ENCODE measurements at places on chromosomes 2 and 18.

GRCh38 chr2:43906448-43907109, 67.8 kb downstream of the ABCG8 start:
- no peak for DNase-seq

GRCh38 chr2:218230882-218231281, 13.9 kb downstream of the ARPC2 start:
- no peak for DNase-seq

GRCh38 chr2:210956101-210956500, 399.7 kb downstream of the CPS1 start:
- DNase-seq, result no peak

DNA sequence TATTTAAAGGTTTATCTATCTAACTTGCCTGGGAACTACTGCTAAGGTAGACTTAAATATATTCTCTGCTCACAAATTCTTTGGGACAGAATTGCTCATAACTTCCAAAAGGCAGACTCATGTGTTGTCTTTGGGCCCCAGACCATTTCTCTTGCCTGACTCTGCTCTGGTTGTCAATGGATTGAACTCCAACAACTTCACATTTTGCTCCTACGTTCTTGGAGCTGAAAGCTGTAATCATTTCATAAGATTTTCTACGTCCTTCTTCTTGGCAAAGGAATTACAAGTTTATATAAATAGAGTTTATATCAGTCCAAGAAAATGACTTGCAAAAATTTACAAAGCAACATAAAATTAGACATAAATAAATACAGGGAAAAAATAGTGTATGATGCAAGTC, 32.9 kb upstream of the PPM1B start:
- DNase-seq, result no peak

GRCh38 chr2:100274076-100274475, 48.2 kb downstream of the LONRF2 start:
- no peak for DNase-seq

DNA sequence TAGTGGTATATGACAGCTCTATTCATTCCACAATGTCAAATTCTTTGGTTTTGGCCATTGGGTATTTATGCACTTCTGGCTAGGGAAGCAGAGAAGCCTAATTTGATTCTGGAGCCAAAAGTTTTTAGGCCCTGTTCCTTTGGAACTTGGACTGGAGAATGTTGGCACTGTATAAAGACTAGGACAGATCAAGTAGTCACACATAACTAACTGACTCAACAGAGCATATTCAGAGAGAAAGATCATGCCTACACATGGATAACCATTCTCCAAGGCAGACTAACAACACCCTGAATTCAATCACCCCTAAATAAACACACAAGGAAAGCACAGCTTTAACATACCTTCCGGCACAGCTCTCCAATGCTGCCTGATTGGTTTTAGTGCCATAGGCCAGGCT, 62.9 kb downstream of the ARHGAP15 start:
- no peak for DNase-seq

DNA sequence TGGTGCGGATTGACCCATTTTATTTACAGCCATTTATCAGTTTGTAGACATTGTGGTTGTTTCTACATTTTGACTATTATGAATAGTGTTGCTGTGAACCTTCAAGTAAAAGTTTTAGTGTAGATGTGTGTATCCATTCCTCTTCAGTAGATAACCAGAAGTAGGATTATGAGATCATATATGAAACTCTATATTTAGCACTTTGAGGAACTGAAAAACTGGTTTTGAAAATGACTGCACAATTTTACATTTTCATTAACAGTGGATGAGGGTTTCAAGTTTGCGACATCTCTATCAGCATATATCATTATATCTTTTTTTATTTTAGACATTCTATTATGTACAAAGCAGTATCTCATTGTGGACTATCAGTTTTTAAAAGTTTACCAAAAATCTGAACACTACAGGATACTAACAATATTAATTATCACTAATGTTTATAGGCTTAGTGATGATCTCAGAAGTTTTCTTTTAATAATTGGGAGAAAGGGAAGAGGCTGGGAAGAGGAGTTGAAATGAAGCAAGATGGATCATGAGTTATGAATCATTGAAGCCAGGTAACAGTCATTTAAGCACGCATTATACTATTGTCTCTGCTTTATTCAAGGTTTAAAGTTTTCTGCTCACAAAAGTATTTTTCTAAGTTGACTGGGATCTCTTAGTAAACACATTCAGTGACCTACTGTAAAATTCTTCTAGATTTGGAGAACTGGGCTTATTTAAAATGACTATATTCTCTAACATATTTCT, 329.0 kb upstream of the LRATD1 start:
- DNase-seq, result no peak

GRCh38 chr18:59616501-59616900, 80.7 kb downstream of the CCBE1 start:
- DNase-seq, result no peak

DNA sequence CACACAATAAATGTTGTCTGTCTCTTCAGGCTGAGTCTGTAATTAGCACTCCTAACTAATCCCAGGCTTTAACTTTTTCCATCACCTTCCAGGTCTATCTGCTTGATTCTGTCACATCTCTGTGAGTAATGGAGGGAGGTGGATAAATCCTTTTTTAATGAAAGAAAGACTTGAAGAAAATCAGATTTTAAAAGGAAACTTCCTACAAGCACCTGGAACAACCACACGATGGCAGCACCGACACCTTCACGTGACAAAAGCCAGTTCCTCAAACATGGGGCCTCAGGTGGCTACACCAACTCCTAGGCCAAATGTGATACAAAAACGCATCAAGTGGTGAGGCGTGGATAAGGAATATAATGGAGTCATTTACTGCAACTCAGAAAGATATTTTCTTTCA, 41.8 kb downstream of the TGFBRAP1 start:
- no peak for DNase-seq

DNA sequence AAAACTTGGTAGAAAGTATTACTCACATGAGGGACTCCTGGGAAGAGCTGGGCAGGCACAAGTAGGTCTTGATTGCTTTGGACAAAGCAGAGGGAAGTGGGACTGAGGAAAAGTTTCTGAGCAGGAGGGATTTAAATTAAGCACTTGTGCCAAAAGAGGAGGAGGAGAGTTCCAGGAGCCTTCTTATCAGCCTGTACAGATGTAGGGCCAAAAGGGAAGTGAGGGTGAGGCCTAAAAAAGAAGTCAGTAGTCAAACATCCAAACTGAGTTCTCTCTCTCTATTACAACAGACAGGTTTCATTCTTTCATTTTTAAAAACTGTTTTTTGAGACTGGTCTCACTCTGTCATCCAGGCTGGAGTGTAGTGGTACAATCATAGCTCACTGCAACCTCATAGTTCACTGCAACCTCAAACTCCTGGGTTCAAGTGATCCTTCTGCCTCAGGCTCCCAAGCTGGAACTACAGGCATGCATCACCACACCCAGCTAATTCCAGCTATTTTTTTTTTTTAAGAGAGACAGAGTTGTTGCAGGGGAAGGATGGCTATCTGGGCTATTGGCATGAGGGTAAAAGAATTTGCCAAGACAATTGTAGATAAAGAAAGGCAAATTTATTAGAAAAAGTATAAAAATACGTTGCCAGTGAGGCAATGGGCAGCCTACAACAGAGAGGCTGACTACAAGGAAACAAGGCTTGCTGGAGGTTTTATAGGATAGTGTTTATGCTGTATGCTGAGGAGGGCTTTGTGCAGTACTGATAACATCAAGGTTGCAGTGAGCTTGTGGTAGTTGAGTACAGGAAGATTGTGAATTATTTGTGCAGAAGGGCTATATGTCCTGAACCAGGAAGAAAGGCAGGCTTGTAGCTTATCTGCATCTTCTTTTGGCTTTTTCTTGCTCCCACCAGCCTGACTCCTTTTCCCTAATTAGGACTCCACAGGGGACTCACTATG, 29.0 kb downstream of the CFAP210 start:
- no peak for DNase-seq

GRCh38 chr18:8871489-8871888, 166.1 kb downstream of the MTCL1 start:
- no peak for DNase-seq

Measured in femur (tissue), 1 donor.